ENCODE measurements at places on chromosomes 7 and 10.

GRCh38 chr7:115749924-115750323 is 280.6 kb downstream of the TFEC start:
- no peak for DNase-seq

GRCh38 chr10:113894581-113894980 is 40.1 kb downstream of the NHLRC2 start:
- no peak for DNase-seq

- no peak for DNase-seq
Measured at GRCh38 chr10:30396293-30396692, 37.7 kb upstream of the MAP3K8 start.

DNA sequence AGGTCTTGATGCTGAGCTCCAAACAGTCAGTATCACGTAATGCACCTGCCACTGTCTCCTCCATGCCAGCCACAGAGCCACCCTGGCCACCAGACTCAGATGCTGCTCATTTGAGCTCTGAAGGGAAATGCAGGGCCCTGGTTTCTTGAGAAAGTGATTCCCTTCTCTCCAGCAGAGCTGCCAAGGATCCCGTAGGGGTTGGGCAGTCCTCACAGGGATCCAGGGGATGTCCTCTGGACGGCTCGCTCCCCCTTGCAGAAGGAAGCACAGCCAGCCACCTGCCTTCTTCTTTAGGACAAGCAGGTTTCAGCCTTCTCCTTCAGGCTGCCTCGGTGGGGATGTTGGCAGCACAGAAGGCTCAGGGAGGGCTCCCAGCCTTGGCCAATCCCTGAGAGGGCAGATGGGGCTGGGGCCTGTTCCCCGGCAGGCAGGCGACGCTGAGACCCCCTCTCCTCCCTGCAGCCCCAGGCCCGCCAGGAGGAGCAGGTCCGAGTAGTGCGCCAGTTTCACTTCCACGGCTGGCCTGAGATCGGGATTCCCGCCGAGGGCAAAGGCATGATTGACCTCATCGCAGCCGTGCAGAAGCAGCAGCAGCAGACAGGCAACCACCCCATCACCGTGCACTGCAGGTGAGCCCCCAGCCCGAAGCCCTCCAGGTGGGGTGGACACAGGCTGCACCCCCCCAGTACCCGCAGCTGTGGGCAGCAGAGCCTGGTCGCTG is 48.9 kb downstream of the MKI67 start:
- no peak for DNase-seq

DNA sequence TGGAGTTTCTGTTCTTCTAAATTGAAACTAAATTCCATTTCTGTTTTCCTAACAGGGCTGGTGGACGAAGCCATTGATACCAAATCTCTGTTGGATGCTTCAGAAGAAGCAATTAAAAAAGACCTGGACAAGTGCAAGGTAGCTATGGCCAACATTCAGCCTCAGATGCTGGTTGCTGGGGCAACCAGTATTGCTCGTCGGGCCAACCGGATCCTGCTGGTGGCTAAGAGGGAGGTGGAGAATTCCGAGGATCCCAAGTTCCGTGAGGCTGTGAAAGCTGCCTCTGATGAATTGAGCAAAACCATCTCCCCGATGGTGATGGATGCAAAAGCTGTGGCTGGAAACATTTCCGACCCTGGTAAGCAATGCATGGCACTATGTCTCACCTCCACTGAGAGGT is 45.6 kb downstream of the AP3M1 start:
- DNase-seq, result no peak

GRCh38 chr7:97145068-97145467 is 27.6 kb downstream of the SDHAF3 start:
- DNase-seq, result no peak

GRCh38 chr7:115734641-115735040 is 295.9 kb downstream of the TFEC start:
- no peak for DNase-seq

DNA sequence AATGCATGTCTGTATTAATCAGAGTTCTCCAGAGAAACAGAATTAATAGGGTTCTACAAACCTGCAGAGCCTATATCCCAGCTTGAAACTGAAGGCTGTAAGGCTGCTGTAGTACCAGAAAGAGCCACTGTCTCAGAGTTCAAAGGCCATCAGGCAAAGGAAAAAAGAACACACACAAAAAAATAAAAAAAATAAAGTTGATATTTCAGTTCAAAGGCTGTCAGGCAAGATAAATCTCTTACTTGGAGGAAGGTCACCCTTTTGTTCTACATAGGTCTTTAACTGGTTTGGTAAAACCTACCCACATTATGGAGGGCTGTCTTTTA is 12.0 kb upstream of the TMEM26 start:
- DNase-seq, result no peak

DNA sequence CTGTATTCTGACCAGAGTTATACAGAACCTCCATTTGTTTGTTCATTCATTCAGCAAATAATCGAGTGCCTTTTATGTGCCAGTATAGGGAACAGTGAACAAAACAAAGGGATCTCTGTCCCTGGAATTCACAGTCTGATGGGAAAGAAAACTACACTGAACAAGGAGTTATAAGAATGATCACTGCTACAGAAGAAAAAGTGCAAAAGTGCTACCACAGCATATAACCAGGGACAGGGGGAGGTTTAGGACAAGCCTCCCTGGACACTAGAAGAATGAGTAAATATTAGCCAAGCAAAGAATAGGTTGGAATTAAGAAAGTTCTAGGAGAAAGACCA is 4.2 kb downstream of the CLDN12 start:
- DNase-seq, result no peak

DNA sequence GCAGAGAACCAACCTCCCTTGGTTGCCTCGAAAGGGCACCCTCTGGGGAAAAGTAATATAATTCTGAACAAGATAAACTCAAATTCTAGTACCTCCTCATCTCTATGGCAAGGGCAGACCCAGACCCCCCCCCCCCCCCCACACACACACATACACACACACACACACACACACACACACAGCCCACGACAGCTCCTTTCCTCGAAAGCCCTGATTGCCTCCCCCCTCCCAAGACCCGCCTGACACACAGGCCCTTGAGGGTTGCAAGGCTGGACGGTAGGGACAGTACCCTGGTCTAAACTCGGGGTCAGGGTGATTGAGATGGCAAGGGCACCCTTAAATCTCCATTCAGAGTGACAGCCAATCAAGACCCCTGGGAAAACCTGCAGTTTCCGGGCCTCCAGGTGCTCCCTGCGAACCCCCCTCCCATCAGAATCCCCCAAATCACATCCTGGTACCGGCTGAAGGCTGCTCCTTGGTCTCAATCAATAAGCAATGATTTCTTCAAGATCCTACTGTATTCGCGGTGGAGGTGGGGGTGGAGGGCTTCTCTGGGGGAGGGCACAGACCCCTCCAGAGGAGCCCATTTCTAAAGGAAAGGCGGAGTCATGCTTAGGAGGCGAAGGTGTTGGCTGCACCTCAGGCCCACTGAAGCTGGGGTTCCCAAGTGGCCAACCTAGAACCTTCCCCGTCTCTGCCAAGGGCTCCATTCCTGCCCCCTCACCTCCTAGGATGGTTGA is 100.7 kb downstream of the HIP1 start:
- no peak for DNase-seq

DNA sequence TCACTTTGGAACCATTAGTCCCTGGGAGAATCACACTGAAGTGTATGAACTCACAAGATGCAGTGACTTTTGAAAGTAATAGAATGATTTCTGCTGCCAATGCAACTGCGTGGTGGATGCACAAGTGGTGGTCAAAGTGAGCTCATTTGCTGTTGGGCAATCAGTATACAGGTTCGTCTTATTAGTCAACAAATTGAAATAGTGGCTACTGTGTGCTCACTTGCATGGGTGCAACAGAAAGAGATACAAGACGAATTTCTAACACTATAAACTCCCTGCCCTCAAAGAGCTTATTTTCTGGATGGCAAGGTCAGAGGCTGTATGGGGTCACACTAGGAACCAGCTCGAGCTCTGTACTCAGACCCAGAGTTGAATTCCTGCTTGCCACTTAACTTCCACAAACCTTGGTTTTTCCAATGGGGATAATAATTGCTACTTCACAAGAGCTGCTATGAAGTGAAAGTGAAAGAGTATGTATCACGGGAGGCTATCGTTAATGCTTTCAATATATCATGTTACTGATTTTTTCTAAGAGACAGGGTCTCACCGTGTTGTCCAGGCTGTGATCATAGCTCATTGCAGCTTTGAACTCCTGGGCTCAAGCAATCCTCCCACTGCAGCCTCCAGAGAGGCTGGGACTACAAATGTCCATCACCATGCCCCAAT is 8.3 kb upstream of the BCL7B start:
- no peak for DNase-seq

DNA sequence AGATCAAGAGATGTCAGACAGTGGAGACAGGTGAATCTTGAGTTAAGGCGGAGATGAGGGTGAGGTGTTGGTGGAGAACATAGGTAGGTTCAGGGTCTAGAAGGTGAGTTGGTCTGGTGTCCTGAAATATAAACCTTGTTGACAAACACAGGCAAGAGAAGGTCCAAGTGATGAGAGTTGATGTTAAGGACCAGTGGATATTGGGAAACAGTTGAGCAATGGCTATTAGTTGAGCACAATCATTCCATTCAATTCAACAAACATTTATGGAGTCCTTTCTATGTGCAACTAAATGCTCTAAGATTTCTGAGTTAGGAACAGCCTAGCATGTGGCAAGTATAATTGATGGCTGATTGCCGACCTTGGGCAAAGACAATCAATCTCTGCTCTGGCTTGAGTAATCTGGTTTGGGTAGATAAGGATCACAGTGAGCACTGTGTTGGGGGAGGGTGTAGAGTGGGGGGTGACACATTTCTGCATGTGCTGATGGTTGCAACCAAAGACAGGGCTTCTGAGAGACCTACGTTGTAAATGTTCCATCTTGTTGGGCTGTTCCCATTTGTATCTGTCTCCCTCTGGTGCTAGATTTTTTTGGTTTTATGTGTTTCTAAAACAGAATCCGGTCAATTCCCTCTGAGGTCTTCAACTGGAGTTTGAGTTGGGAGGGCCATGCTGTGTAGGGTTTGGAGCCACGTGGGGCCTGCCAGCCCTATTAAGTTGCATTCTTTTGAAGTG is 201.1 kb downstream of the BAMBI start:
- DNase-seq, result no peak

- DNase-seq, result no peak
Measured at GRCh38 chr10:130242513-130242912, 106.3 kb downstream of the GLRX3 start.

DNA sequence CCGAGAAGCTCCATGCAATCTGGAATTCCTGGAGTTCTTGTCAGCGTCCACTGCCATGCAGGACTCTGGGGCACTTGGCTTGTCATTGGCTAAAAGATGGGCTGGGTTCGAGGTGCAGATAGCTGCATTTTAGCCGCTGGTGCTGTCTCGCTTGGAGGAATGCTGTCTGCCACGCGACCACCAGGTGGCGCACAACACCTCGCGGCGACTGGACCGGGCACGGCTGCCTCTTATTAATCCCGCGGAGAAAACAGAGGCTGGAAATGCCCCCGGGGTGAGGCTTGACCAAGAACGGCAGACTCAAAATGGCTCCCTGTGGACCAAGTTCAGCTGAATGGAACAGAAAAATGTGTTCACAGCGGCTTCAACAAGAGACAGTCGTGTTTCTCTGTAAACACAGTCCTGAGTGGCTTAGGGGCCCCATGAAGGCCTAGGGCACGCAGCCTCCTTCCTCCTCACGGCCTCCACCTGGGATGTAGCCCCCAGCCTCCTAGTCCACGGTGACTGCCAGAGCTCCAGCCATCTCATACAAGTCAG is 46.2 kb downstream of the AOC1 start:
- DNase-seq, result peak; percentile 65

- no peak for DNase-seq
Measured at GRCh38 chr7:66205741-66206090, 582 bp downstream of the TPST1 start.

- no peak for DNase-seq
Measured at GRCh38 chr10:78299851-78300468, 266.3 kb downstream of the RPS24 start.

GRCh38 chr10:91035650-91036292 is 114.9 kb upstream of the ANKRD1 start:
- DNase-seq, result no peak

- DNase-seq, result no peak
Measured at GRCh38 chr10:78972160-78972946, 96.4 kb upstream of the ZMIZ1 start.

- no peak for DNase-seq
Measured at GRCh38 chr7:148688526-148688925, 10.2 kb upstream of the CUL1 start.

- no peak for DNase-seq
Measured at GRCh38 chr10:15227611-15228372, 59.3 kb upstream of the NMT2 start.

- DNase-seq, result no peak
Measured at GRCh38 chr10:59851864-59852263, 54.5 kb downstream of the CCDC6 start.

- no peak for DNase-seq
Measured at GRCh38 chr7:35749556-35749955, 51.3 kb upstream of the SEPTIN7 start.

DNA sequence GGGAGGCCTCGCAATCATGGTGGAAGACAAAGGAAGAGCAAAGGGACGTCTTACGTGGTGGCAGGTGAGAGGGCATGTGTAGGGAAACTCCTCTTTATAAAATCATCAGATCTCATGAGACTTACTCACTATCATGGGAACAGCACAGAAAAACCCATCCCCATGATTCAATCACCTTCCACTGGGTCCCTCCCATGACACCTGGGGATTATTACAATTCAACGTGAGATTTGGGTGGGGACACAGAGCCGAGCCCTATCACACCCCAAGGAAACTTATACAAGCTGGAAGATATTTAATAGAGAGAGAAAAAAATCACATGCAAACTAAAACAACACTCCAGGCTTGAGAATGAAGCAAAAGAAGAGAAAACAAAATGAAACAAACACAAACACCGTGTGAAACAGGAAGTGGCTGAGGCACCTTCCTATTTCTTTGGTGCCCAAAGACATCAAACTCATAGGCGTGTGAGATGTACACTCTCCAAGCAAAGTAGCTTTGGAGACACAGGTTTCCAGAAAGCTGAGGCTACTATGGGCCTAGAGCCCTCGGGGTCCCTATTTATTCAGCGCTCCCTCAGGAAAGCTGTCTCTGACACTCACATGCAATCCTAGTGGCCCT is 97.2 kb downstream of the PRKCQ start:
- DNase-seq, result no peak

GRCh38 chr10:36351159-36351558 is 709.1 kb upstream of the FZD8 start:
- DNase-seq, result no peak

DNA sequence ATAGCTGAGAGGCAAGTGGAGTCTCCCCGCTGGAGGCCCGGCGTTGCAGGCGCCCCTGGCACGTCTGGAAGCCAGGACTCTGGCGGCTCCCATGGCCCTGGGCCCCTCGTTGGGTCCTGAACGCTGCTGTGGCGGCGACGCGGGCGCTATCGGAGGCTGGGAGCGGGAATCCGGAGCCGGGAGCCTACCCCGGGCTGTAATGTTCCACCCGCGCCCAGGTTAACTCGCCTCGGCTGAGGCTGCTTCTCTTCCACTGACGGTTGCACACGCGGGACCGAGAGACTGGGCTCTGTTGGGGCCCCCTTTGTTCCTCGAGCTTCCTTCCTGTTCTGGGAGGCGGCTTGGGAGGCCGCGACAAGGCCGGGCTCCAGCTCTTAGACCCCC is 1.3 kb upstream of the HOXA5 start:
- no peak for DNase-seq

Measured in stimulated activated CD8-positive, alpha-beta memory T cell treated with anti-CD3 and anti-CD28 coated beads, Interleukin-15, amount 100 ng/mL, for 1 hour (primary cell).